Omental fat pad (tissue), 4 donors: ENCODE measurements at places on chromosomes 13 and 19.

GRCh38 chr19:48340995-48341394, 15.6 kb downstream of the EMP3 start:
- DNase-seq = no peak

- no peak for DNase-seq
Observed at GRCh38 chr19:14957464-14957863, 16.2 kb downstream of the OR7C2 start.

DNA sequence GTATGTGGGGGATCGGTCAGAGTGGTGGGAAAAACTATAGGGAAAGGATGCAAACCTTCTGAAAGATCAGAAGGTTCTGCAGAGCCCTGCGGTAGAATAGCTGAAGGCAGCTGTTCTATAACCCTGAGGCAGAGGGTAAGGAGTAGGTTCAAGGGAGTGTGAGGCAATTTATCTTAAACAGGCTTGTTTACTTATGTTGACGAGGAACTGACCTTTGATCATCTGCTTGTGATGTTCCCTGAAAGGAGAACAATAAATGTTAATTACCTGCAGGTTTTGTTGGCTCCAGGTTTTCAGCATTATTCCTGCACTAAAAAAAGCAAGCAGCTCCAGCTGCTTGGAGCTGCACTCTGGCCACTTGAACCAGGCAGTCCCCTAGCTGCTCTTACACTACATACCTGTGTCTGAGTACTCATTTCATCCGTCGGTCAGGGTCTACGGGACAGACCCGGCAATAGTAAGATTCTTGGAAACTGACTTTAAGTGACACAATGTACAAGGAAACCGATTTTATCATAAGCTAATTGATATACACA, 202.1 kb downstream of the TBC1D4 start:
- DNase-seq = no peak

DNA sequence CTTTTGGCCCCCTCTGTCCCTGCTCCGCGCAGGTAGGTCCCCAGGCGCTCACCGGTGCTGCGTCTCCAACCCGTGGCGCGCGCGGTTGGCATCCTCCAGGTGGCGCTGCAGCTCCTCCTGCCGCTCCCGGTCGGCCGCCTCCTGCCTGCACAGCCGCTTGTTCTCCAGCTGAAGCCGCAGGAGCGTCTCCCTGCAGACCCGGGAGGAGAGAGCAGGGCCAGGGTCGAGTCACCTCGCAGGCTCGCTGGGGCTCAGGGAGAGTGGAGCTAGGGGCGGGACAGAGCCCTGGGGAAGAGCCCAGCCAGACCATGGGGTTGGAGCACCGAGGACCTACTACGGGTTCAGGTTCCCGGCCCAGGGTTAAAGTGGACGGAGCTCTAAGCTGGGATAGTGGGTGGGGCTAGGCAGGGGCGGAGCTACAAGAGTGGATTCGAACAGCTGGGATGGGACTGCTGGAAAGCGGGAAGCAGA, 9.3 kb downstream of the HOOK2 start:
- DNase-seq = no peak

- no peak for DNase-seq
Observed at GRCh38 chr13:27770809-27771208, 21.5 kb upstream of the GSX1 start.

- no peak for DNase-seq
Observed at GRCh38 chr13:22162889-22163288, 492.0 kb downstream of the FGF9 start.

DNA sequence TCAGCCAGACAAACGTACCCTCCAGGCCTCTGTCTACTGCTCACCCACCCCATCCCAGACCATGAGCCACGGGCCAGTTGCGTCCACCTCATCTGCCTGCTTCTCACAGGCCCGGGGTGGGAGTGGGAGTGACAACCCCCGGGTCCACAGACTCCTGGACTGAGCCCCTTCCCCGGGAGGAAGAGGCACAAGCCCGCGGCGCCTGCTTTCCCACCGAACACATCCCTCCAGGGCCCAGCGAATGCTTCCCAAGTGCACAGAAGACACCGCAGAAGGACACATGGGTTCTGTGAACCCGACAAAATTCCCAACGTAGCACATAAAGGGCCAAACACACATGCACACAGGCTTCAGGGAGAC, 18.0 kb upstream of the PLPP2 start:
- DNase-seq = no peak

GRCh38 chr19:45249261-45250033, 1.6 kb upstream of the MARK4 start:
- no peak for DNase-seq

- DNase-seq = no peak
Observed at GRCh38 chr19:57818378-57818777, 3.7 kb upstream of the ZNF552 start.

DNA sequence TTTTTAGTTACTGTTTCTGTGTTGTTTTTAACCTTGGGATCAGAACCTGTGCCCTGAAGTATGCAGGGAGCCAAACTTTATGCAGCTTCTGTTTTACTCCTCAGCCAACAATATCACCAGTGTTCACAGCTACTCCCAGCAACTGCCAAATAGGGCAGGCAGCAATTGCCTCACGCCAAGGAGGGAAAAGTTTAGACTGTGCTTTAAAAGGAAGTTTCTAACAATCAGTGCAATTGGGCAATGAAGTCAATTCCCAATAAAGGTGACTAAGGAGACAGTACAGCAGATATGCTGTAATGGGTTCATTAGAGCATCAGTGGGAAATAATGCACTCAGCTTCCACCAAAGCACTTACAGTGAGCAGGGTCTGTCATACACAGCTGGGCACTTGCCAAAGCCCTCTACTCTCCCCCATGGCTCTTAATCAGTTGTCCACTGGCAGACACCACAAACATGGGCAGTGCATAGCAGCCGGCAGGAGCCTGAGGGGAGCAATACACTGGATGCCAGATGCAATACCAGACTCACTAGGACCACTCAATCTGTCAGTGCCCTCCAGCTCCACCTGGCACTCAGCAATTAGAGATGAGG, 19.3 kb downstream of the ENOX1 start:
- DNase-seq = no peak

DNA sequence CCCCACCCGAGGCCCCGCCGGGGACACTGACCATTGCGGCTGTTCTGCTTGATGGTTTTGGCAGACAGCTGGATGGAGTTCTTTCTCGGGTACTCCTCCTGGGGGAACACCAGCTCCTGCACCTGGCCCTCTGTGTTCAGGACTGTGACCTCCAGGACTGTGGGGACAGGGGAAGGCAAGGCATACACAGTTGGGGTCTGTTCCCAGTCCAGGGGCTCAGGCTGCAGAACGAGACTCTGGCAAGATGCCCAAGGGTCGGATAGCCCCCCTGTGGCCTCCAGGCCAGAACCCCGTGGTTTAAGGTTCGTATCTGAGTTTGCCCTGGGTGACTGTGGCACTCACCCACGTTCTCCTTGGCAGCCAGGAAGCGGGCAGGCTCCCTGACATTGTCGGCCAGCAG, 22.7 kb upstream of the ASF1B start:
- DNase-seq = no peak

DNA sequence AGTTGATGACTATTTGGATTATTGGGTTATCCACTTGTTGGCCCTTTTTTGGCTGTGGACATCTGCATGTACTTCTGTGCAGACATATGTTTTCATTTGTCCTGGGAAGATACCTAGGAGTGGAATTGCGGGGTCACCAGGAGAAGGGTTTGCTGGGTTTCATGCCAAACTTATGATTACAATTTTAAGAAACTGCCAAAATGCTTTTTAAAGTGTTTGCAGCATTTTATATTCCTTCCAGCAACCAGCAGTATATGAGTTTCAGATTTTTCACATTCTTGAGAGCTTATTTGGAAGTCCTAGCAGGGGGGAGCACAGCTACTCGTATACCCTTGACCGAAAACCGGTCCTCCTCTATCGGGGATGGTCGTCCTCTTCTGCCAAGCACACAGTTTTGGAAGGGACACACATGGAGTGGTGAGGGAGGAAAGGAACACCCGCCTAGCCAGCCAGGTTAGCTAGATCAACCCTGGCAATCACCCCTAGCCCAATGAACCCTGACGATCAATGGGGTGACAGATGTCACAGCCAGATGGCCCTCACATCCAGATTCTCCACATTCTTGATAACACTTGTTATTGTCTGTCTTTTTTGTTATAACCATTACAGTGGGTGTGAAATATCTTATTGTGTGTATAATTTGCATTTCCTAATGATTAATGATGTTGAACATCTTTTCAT, 26.7 kb upstream of the RNF113B start:
- DNase-seq = no peak

DNA sequence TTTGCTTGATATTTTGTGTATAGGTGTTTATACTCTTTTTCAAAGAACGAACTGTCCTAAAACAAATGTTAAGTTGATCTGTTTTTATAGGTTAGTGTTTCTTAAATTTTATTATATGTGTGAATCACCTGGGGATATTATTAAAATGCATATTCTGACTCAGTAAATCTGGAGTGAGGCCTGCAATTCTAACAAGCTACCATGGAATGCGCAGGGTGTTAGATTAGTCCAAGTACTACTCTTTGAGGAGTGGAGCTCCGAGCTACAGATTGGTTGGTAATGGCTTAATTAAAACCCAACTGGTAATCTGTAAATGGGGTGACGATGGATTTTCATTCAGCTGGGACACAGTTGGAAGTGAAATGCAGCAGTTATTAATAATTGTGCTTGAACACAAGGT, 214.1 kb upstream of the UFM1 start:
- DNase-seq = no peak

GRCh38 chr19:47781590-47782262, 3.2 kb downstream of the SELENOW start:
- no peak for DNase-seq

DNA sequence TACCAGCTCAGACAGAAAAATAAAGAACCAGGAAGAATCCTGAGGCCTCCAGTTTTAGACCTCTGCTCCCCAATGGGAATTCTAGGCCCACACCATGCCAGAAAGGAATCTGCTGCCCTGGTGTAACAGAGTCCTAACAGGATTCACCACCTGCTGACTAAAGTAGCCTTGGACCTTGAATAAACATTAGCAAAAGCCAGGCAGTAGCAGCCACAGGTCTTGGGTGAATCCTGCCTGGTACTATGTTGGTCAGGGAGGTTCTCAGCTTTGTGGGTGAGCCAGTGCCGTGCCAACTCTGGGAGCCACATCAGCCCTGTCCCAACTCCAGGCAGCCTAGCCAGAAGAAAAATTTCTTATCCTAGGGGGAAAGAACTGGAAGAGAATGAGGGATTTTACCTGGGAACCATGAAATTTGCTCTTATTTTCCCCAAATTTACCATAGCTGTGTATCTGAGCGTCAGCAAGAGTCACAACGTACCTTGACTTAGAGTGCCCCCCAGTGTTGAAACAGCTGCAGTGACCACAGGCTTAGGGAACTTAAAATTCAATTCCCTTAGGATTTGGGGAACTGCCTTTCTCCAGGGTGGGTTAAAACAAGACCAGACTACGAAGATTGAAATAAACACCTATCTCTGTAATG, 1895.6 kb upstream of the PRR20A start:
- DNase-seq = no peak

GRCh38 chr19:15045506-15045905, 3.8 kb upstream of the CASP14 start:
- DNase-seq = no peak

DNA sequence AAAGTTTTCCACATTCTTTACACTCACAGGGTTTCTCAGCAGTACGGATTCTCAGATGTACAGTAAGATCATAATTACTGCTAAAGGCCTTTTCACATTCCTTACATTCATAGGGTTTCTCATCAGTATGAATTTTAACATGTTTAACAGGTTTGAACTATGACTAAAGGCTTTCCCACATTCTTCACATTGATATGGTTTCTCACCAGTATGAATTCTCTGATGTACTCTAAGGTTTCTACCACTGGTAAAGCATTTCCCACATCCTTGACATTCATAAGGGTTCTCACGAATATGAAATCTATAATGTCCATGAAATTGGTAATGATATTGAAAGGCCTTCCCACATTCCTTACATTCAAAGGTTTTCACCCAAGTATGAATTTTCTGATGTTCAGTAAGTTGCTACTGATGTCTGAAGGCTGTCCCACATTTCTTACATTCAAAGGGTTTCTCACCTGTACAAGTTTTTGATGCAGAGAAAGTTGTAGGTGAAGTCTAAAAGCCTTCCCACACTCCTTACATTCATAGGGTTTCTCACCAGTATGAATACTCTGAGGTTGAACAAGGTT, 22.0 kb downstream of the ZNF780B start:
- no peak for DNase-seq

DNA sequence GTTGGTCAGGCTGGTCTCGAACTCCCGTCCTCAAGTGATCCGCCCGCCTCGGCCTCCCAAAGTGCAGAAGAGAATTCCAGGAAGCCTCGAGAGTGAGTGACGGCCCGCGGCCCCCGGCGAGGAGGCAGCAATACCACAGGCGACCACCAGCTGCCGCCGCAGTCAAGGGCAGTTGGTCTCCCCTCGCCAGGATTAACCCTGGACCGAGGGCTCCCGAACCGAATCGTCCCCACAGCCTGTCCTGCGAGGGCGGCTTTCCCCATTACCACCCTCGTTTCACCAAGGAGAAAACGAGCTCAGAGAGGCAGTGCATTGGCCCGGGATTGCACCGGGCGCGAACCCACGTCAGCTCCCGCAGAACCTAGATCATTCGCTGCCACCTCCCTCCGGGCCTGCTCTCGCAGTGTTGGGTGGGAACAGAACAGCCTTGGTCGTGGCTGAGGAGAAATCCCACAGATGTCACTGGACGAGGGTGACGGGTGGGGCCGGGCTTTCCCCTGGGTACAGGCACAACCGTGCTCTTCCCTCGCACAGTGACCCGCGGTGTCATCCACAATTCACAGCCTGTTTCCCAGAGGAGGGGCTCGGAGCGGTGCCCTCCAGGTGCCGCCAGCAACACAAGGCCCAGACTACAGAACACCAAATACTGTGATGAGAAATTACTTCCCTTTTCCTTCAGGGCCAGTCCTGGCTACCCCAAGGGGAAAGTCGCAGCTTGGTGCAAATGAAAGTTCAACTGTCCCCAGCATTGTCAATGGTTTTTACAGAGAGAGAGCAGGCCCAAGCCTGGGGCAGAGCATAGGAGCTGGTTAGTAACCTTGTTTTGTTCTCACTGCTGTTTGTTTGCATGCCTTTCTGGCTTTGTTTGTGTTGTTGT, 24.8 kb downstream of the C2CD4C start:
- peak; percentile 19 for DNase-seq

GRCh38 chr13:85287528-85287927, 511.7 kb downstream of the SLITRK6 start:
- no peak for DNase-seq

DNA sequence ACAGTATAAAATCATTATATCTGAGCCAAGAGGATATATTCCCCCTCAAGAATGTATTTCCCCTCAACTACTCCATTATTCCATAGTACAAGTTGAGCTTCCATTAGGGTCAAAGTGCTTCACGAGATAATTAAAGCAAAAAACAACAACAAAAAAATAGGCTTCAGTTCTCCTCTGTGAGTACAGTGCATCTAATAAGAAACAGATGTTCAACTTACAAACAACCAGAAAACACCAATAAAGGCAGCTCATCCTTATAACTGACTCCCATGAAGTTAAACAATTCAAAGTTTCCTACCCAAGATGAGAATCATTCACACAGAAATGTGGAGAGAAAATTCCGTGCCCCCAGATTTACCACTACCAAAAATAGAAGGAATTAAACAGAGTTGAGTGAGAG, 854.4 kb downstream of the PCDH9 start:
- no peak for DNase-seq
